Upper lobe of left lung (tissue), 6 donors: ENCODE measurements at places on chromosomes 2 and 18.

DNA sequence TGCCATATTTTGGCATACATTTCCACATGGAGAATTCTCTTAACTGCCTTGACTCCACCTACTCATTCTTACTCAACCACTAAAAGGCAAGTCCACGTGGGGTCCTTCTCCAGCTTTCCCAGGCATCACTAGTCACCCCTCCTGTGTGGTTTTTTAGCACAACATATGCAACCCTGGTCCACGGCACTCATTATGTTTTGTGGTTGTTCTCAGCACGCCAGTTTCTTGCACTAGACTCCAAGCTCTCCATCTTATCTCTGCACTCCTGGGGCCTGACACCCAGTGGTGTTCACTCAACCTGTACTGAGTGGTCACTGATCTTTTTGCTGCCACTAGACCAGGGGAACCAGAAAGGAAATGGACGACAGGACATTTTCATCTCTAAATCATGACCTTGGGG lies 18.0 kb downstream of the MARCHF4 start:
- DNase-seq: no peak

GRCh38 chr2:15624903-15625302 lies 33.2 kb downstream of the DDX1 start:
- no peak for DNase-seq

- no peak for DNase-seq
Observed at GRCh38 chr18:681985-682384, 24.5 kb downstream of the TYMS start.

DNA sequence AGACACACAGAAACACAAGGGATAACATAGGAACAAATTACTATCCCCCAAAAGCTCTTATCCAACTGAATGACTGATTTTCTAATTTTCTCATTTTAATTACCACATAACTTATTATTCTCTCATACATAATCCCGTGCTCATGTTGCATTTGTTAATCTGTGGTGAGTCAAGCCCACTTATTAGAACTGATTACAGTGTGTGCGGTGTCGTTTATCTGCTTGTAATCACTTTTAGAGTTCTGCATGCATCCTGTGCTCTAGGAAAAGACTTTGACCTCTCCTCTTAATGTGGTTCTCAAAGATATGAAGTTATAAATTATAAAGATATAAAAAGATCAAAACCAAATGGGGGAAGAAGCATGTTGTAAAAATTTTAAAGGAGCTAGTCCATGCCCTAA lies 29.7 kb downstream of the CNDP1 start:
- DNase-seq: no peak

DNA sequence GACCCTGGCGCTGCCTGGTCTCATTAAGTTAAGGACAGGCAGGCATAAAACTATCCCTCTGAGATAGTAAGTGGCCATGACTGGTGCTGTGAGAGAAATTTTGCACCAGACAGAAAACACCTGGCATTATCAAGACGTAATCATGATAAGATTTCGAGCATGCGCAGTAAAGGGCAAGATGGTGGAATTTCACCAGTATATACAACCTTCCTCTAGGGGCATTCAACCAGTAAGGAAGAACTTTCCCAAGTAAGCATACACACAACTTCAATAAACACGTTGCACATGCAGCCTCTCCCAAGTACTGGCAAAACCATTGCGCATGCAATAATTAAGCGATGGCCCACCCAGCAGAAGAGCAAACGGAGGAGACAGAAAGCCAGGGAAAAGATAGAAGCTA lies 1376.4 kb upstream of the CRIM1 start:
- DNase-seq: no peak

DNA sequence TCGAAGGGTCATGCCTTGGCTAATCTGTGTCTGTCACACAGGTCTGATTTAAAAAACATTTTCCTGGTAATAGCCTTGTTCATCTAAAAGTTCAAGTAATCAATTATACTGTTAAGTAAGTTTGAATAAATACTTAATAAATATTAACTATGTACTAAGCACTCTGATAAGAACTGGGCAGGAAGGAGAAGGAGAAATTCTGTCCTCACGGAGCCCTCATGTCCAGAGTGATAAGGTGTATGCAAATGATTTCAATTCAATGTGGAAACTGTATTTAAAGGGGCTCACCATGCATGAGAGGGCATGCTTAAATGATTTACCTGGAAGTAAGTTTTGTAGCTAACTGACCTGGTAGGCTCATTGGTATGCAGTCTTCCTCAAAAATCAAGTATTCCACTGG lies 94.0 kb upstream of the LYPD6 start:
- no peak for DNase-seq

- no peak for DNase-seq
Observed at GRCh38 chr18:56374007-56374655, 264.3 kb downstream of the TXNL1 start.

DNA sequence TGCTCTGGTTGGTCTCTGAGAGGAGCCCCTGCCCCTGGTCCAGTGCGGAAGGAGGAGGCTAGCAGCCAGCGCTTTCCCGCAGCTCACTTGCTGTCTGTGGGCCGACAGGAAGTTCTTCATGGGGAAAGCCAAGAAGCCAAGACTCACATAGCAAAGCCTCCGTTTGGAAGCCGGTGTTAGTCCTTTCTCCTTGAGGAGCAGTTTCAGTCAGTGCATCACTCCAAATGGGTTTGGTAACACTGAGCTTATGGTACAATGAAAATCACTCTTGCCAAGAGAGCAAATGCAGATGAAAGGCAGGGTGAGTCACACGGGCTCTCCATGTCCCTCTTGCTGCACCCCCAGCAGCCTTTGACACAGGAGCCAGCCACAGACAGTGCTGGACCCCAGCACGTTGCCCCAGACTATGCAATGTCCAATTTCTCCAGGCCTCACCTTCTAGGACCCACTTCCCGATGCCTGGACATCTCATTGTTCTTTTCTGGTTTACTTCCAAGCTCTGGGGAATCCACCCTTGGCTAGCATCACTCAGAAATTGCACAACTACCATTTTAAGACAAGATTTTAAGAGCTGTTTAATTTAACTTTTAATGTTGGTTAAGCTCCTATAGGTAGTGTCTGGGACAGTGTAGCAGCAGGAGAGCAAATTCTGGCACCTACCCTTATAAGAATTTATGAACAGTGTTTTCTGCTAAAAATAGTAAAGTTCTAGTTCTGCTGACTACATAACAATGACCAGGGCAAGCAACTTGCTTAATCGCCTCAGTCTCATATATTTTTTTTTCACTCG lies 174.9 kb downstream of the ASB1 start:
- no peak for DNase-seq

DNA sequence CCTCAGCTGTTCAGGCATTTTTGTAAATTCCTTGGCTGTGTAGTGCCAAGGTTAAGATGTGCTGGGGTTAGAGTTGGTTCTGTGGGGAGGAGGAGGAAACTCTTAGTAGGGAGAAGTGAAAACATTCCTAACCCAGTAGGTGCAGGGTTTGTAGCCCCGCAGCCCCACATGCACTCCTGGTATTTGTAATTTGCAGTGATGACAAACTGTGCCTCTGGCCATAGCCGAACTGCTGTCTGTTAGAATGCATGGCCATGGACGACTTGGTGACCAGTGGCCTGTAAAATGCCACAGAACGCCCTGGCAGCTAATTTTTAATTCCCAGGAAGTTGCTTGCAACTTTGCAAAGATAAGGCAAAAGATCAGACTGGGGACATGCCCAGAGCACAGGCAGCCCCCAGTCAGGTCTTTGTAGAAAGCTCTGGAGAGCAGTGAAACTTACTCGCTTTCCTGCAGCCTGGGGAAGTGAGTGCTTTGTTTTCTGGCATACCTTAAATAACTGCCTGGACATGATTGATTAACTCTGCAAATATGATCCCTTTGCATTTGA lies 38.4 kb downstream of the LYPD6B start:
- no peak for DNase-seq

GRCh38 chr2:15596968-15597367 lies 5.3 kb downstream of the DDX1 start:
- DNase-seq: no peak

DNA sequence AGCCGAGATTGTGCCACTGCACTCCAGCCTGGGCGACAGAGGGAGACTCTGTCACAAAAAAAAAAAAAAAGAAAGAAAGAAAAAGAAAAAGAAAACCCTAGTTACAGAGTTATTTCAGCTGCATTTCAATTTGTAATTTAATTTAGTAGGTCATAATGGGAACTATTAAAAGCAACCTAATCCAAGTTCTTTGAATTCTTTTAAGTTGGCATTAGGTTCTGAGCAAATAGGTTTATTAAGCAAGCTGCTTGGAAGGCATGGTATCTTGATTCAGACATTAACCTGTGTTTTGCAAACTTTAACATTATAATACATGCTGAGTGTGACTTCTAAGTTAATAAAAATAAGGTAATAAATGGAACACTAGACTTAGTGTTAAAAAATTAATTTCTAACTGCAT lies 29.8 kb upstream of the COBLL1 start:
- DNase-seq: no peak

GRCh38 chr2:65279756-65280155 lies 52.1 kb downstream of the ACTR2 start:
- DNase-seq: no peak

GRCh38 chr2:21228041-21228895 lies 104.5 kb downstream of the TDRD15 start:
- DNase-seq: no peak

- no peak for DNase-seq
Observed at GRCh38 chr2:224716921-224717320, 756 bp upstream of the CCDC195 start.

GRCh38 chr18:23550898-23551297 lies 35.4 kb downstream of the NPC1 start:
- no peak for DNase-seq

- no peak for DNase-seq
Observed at GRCh38 chr2:204971206-204971907, 426.1 kb downstream of the PARD3B start.

GRCh38 chr2:131058214-131058843 lies 34.9 kb downstream of the FAM168B start:
- DNase-seq: no peak

DNA sequence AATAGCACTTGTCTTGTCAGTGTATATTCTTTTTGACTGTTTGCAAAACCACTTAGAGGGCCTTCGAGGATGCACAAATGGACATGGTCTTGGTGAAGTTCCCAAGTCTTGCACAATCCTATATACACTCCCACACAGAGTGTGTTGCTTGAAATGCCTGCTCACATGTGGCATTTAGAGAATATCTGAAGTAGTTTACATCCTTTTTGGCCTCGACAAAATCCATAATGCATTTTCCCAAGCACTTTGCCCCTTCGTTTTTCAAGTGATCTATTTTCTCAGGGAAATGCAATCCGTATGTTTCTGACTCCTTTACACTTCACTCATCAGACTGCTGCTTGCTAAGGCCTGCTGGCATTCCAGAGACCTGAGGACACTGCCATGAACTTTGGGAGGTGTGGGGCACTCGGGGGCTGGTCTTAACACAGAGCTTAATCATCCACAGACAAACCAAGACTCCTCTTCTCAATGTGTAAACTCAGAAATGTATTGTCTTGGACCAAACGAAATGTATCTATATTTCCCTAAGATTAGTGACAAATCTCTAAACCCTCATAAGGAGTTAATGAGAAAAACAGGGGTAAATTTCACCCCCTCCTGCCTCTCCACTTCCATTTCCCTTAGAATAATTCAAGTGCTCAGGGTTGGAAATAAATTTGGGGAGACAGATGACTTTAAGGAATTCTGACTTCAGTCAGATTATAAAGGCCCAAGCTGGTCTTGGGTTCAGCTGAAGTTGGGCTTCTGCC lies 219.3 kb upstream of the APCDD1 start:
- DNase-seq: no peak

GRCh38 chr2:16974688-16975087 lies 309.1 kb upstream of the CYRIA start:
- no peak for DNase-seq

DNA sequence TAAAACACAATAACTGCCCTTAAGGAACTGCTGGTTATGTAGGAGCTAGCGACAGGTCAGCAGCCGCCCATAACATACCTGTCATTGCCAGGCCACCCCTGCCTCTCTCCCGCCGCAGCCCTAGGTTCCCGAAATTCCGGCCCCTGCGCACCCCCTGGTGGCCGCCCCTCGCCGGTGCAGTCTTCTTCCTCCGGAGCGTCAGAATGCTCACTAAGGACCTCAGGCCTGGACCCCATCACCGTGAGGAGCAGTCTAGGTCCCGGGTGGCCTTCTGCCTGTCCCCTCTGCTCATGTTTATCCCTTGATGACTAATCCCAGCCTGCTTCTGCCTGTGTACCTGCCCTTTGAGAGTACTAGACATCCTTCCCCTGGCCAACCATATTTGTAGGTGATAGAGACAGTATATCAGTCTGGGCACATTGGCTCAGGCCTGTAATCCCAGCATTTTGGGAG lies 115.7 kb upstream of the SLC1A4 start:
- DNase-seq: peak; percentile 98

- no peak for DNase-seq
Observed at GRCh38 chr2:174704061-174704460, 60.2 kb downstream of the CHRNA1 start.

DNA sequence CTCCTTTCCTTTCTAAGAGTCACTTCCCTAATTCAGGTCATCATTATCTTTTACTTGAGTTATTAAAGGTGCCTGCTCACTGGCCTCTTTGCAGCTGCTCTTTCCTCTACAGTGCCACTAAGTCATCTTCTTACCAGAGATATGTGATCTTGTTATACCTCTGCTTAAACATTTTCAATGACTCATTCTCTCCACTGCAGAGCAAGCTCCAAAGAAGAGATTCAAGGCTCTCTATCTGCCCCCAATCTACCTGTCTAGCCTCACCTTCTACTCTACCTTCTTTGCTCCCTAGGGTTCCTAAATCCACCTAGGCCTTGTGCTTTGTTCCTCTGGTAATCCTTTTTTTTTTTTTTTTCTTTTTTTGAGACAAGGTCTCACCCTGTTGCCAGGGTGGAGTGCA lies 3.1 kb downstream of the ARHGEF33 start:
- DNase-seq: no peak

DNA sequence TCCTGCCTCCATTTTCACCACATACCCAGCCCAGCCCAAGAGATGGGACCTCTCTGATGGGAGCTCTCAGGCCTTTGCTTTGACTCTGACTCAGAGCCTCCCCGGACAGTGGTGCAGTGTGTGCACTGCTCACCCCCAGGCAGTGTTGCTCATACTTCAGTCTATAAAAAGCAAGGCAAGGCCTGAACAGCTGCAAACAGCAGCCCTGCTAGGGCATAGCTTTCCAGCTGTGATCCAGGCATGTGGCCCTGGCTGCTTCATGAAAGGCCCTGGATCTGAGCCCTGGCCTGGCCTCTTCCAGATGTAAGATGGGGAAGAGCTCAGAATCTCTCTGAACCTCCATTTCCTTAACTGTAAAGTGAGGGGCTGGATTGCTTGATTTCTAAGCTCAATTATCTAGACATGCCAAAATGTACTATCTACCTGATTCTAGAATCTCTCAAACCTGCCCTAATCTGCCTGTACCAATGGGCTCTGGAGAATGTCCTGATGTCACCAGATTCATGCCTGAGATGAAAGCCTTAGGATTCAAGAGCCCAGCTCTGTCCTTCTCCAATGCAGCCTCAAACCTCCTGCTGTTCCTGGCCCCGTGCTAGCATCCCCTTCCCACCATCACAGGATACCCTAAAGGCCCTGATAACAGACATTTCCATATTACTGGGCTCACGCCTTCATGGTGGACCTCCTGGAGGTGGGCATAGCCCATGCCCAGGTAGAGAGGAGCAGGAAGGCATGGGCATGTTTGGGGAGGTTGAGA lies 206.9 kb downstream of the ARL4C start:
- no peak for DNase-seq
